Stimulated activated CD8-positive, alpha-beta memory T cell treated with anti-CD3 and anti-CD28 coated beads, Interleukin-4, amount 100 ng/mL, for 1 hour (primary cell): ENCODE measurements at places on chromosomes 2 and 18.

- no peak for DNase-seq
Measured at GRCh38 chr2:11669454-11670291, at the start of gene NTSR2. Gene NTSR2 (minus strand): TSS chr2:11670195. CDS start chr2:11670129, 66 bp downstream.

GRCh38 chr2:75525434-75526310 lies 35.1 kb downstream of the EVA1A start:
- DNase-seq: no peak

DNA sequence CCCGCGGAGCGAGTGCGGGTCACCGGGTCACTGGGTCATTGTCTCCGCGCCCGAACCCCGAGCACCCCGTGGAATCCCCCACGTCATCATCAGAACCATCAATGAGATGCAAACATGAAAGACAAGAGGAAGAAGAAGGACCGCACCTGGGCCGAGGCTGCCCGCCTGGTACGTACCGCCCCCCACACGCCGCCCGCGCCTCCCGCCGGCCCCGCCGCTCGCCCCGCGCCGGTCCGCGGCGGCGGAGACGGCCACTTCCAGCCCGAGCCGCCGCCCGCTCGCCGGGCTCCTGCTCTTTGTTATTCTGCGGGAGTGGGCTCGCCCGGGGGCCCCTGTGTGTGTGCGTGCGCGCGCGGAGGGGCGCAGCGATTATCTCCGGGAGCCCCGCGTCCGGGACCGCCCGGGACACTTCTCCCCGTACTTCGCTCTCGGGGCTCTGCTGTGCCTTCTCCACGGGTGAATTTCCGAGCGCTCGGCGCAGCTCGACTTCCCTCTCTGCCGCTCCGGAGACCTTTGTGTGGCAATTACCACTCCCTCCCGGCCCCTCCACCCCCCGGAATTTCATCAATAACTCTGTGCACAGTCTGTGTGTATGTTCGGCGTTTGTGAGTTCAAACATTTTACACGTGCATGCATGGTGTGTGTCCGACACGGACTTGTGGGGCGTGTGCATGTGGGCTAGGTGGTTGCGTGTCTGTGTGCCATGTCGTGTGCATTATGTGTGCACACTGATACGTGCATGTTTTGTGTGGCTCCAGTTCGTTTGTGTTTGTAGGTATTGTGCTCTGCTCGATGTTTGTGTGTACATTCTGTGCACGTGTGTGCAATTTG lies 714 bp downstream of the ASXL3 start:
- no peak for DNase-seq

DNA sequence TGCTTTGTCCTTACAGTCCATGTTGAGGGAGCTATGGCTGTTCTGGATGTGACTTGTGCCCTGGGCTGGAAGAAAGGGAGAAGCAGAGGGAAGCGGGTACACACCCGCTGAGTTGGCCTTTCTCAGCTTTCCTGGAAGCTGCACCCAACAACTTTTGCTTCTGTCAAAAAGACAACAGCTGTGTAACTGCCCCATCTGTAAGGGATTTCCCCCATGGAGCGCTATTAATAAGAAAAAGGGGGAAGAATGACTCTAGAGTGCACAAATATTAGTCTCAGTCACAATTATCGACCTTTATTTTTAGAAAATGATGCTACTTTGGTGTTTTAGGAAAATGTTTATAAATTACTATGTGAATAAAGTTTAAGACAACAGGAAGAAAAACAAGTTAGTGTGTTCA lies 368.3 kb downstream of the RAD51AP2 start:
- DNase-seq: no peak

- DNase-seq: no peak
Measured at GRCh38 chr2:165814473-165814872, 20.4 kb upstream of the GALNT3 start.

- no peak for DNase-seq
Measured at GRCh38 chr2:231720987-231721966, 13.0 kb downstream of the PTMA start.

- no peak for DNase-seq
Measured at GRCh38 chr2:157460384-157460837, 16.5 kb upstream of the CYTIP start.

DNA sequence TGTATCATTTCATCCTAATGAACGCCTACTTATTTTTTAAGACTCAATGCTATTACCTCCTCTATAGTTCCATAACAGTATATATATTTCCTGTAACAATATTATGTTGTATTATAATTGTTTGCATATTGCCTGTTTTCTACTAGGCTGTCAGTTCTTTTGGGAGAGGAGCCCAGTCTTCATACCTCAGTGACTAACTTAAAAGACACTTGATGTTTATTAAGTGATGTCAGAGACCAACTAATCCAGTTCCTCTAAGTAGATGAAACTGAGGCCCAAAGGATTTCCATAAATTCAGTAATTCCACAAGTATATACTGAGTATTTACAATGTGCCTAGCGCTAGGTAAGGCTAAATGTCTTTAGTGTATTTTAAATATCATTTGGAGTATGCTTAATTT lies 48.9 kb upstream of the AAK1 start:
- no peak for DNase-seq

DNA sequence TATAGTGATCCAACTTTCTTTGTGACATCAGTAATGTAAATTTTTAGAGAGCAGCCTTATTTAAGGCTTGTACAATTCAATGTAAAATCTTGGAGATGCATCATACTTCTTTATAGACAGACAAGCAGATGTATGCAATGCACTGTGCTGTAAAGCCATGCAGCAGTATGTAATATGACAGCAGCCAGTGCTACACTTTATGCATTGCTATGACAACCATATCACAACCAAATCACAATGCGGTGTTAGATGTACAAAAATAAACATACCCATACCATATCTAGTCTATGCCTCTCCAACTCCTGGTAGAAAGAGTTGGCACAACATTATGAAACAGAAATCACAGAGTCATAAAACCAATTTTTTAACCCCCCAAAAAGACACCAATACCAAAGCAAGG lies 110.3 kb upstream of the WDSUB1 start:
- DNase-seq: no peak

DNA sequence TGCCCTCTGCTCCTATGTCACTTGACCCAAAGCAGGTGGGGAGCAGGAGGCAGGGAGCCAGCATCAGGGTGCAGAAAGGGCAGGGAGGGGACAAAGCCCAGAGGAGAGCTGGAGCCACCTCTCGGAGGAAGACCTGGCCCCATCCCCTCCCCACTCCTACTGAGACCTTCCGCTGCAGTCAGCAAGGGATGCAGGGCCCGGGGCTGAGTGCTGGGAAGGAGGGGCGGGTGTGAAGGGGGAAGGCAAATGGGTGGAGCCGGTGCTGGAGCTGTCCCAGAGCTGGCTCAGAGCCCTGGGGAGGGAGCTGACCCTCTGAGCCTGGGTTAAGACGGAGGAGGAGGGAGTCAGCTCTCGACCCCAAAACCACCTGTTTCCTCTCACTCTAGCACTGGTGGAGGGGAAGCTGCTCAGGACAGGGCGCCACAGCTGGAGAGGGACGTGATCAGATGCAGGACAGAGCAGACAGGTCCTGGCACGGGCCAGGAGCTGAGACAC lies 33.8 kb downstream of the HS1BP3 start:
- DNase-seq: no peak

GRCh38 chr18:52572036-52573000 lies 232.3 kb downstream of the DCC start:
- DNase-seq: no peak

DNA sequence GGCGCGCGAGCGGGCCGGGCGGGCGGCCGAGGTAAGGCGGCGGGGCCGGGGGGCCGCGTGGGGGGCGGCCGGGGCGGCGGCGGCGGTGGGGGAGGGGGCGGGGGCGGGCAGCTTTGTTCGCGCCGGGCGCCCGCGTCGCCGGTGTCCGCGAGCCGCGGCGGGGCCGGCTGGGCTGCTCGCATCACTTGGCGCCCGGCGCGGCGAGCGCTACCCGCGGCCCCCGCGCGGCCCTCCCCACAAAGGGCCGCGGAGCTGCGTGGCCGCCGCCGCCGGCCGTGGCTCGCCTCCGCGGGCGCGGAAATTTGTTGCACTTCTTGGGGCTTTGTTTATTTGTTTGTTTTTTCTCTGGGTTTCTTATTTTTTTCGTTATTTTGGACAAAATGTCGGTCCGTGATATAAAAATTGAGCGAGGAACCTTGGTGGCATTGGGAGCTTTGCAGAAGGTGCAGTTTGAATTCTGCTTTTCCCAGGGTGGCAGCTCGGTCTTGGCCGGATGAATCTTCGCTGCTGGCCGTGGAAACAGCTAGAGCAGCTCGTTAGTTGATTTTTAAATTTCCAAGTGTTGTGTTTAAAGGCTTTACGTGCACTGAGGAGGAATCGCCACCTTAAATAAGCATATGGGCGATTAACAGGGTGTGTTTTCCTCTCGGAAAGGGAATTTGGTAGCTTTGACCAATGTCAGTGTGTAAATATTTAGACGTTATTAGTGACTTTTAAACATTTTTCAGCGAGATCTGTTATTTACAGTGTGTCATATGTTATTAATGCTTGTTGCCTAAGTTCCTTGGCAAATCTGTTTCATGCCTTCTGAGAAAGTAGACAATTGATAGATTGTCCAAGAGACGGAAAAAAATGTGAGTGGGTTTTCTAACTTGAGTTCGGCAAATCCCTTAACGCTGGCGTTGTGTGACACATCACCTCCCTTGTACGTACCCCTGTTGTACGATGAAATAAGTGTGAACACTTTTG lies 822 bp downstream of the UBE2E3 start:
- no peak for DNase-seq

DNA sequence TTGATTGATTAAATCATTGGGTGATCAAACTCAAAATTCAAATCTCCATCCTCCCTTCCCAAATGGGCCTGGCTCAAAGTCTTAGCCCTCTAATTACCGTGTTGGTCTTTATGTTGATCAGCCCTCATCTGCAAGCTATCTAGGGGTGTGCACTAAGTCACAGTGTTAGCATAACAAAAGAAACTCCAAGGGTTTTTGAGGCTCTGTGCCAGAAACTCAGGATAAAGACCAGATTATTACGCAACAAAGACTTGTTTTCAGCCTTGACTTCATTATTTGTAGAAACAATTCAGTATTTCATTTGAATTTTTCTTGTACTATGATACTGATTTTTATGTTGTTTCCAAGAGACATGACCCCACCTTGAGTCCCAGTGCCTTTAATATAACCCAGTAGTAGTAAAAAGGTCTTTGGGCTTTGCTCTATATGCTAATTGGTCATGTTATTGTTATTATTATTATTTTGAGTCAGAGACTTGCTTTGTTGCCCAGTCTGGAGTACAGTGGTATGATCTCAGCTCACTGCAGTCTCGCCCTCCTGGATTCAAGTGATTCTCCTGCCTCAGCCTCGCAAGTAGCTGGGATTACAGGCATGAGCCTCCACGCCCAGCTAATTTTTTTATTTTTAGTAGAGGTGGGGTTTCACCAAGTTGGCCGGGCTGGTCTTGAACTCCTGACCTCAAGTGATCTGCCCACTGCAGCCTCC lies 13.9 kb downstream of the PSMD14 start:
- no peak for DNase-seq

GRCh38 chr2:237269138-237269875 lies 144.7 kb downstream of the COL6A3 start:
- no peak for DNase-seq

GRCh38 chr2:153871231-153872221 lies at the start of gene GALNT13:
Gene GALNT13 (plus strand): TSS chr2:153871922.
- DNase-seq: no peak

DNA sequence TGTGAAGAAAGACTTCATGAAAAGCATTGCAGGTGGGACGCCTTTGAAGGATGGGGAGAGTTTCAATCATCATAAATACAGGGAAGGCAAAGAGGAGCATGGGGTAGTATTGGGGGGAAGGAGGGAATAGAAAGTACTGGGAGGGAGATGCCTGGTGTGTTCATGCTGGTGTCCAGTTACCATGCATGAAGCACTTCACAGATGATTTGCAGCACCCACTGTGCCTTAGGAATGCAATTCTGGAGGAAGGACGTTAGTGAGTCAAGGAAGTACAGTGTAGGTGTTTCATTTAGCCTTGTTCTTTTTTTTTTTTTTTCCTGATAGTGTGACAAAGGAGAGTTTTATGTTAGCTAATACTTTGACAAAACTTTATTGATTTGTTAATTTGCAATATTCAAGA lies 36.8 kb downstream of the ADAM23 start:
- DNase-seq: no peak

- no peak for DNase-seq
Measured at GRCh38 chr2:190497428-190497827, 37.1 kb downstream of the NEMP2 start.

DNA sequence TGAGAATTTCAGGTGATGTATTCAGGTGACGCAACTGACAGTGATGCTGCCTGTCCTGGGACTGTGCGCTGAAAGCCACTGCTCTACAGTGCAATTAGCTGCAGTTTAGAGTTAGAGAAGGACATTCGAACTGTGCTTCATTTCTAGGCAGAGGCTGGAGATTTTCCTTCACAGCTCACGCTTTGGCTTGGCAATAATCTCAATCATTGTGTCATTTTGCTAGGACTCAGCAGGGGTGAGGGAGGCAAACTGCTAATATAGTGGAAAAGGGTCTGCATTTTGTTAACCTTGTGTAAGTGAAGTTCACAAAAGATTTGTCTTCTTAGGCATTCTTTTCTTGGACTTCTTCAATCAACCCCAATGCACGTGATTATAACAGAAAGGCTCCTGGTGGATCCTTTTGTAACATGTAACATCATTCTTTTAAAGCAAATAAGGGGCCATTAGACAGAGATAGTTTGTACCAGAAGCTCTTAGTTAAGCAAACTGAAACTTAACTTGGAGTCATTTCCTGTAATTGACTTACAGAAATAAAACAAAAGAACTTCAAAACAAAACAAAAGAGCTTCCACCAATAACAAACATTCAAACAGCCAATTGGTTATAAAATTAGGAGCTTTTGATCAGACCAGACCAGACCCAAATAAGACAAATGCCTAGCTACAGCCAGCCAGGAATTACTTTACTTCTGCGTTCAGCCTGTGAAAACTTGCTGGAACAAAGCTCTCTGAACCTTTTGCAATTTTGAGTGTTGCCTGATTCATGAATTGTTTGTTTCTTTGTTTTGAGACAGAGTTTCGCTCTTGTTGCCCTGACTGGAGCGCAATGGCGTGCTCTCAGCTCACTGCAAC lies 1376.3 kb upstream of the CELF4 start:
- DNase-seq: no peak

- DNase-seq: no peak
Measured at GRCh38 chr2:129709956-129710598, 269.4 kb upstream of the RAB6C start.

DNA sequence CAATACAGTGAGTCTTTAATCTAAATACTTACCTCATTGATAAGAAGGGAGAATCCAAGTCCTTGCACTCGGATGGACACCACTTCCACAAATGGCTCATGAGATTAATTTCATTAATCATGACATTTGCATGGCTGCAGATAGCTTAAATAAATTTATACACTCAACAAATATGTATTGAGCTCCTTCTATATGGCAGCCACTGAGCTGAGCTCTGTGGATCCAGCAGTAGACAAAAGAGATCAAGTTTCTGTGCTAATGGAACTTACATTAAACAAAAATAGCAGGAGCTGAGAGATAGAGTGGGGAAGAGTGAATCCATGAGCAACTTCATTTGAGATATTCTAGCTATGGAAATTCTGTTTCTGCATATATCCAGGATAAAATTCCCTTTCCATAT lies 44.4 kb downstream of the RAB27B start:
- DNase-seq: no peak

- no peak for DNase-seq
Measured at GRCh38 chr18:67568166-67568565, 51.6 kb upstream of the DSEL start.
